Endodermal cell (in vitro differentiated cells): ENCODE measurements at places on chromosomes 11 and 22. TPM values are rescaled to one million over a fixed set of nuclear protein-coding genes. Genes with fewer than 3 reads are reported as not detected.

- DNase-seq: no peak
Observed at GRCh38 chr11:112334381-112334780, 73.7 kb upstream of the PLET1 start.

GRCh38 chr22:18968011-18968749, 32.1 kb upstream of the PRODH start:
- peak; percentile 91 for DNase-seq

YPEL1 gene
- total RNA-seq: 9.3 and 13.4 TPM in 2 replicates

GRCh38 chr22:46030231-46030880, 53.4 kb upstream of the WNT7B start:
- DNase-seq: peak; percentile 38

DNA sequence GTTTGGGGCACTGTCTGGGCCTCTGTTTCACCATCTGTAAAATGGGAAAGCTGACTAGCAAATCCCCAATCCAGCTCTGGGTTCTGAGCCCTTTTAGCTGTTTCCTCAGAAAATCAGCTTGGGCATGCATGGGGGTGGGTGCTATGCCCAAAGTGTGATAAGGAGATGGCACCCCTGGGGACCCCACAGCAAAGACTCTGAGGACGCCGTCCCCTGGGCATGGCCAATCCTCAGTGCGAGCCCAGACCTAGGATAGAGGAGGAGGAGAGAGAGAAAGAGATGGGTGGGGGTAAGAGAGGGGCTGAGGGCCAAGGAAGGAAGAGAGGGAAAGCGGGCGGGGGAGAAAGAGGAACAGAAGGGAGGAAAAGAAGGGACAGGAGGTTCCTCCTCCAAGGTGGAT, 31.8 kb downstream of the TPBGL start:
- DNase-seq: peak; percentile 35

DNA sequence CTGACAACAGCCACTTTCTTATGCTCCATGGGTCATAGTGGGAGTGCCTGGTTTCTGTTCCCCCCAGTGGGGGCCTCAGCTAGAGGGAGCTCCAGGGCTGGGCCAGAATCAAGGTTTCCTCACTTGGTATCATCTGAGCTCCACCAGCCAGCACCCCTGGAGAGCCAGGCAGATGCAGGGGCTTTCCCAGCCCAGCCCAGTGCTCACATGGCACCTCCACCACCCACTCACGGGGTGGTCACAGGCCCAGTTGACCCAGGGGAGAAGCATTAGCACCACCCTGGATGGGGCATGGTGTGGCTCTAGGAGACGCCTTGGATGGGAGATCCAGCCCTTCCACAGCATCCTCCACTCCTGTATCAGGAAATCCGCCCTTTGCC, 24.1 kb upstream of the WNT7B start:
- no peak for DNase-seq

DNA sequence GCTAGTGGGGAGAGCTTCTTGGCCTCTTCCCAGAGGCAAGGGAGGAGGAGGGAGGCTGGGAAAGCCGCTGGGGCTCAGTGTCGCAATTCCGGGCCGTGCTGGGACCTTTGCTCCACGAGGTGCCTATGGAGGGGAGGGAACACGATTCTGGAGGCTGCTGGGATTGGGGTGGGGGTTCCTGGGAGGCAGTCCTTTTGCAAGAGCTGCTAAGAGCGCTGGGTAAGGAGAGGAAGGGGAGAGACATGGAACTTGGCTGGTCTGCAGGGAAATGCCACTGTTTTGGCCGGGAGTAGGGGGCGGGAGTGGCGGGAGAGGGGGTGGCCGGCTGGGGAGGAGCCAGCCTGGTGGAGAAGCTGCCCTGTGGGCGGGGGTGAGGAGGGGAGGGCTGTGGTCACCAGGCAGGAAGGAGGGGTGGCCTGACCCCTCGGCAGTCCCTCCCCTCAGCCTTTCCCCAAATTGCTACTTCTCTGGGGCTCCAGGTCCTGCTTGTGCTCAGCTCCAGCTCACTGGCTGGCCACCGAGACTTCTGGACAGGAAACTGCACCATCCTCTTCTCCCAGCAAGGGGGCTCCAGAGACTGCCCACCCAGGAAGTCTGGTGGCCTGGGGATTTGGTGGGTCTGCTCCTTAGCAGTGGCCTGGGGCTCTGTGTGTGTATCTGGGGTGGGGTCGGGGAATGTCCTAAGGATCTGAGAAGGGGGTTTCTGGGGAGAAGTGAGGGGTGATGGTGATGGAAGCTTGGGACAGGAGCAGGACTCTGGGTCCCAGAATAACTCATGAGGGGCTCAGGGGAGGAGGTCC, at the start of gene NR1H3:
Gene NR1H3, plus strand, starts transcription at position 480 of the 800 bp plus-strand sequence. CDS start 1,221 bp downstream, outside the sequence.
- DNase-seq: peak; percentile 94

CECR2 gene
- 98.9 to 107 TPM (median 104 TPM) in 3 replicates for total RNA-seq

DNA sequence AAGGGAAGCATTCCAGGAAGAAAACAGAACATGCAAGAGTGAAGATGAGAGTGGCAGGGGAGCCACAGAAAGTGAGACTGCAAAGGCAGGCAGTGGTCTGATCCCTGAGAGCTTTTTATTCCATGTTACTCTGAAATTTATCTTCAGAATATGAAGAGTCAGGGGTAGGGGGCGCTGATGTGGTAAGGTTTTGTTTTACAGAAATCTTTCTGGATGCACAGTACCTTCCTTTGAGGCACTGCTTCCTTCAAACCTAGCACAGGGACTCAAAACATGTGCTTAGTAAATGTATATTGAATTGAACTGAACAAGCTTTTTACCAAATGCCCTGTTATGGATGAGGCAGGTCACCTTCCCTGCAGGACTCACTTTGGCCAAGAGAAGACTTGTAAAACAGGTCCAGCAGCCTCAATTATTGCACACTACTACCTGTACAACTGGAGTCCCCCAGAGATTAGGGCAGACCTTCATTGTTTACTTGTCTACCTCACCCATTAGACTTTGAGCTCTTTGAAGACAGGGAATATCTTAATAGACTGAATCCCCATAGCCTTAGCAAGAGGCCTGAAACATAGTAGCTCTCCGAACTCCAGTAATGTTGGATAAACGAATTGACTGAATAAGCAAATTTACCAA, 2.2 kb downstream of the PAK1 start:
- peak; percentile 77 for DNase-seq

- DNase-seq: no peak
Observed at GRCh38 chr11:102719620-102720277, 5.0 kb downstream of the MMP8 start.

GRCh38 chr22:49956418-49956770, 4.2 kb upstream of the PIM3 start:
- DNase-seq: peak; percentile 30

GRCh38 chr22:30856741-30857502, 111.7 kb downstream of the MORC2 start:
- no peak for DNase-seq

SLC25A18 gene
- total RNA-seq: 3.0 to 6.9 TPM (median 5.8 TPM) in 3 replicates

SLC22A12 gene
- total RNA-seq: not detected in 2 replicates

SLC36A4 gene
- total RNA-seq: 27.0 and 31.7 TPM in 2 replicates

CNIH2 gene
- total RNA-seq: 2.5 to 3.8 TPM (median 3.7 TPM) in 3 replicates

TRIM66 gene
- 4.3 to 5.0 TPM (median 4.9 TPM) in 3 replicates for total RNA-seq

- peak; percentile 45 for DNase-seq
Observed at GRCh38 chr11:95545116-95545875, 244.3 kb downstream of the FAM76B start.

HTR3A gene
- not detected in 3 replicates for total RNA-seq

DNA sequence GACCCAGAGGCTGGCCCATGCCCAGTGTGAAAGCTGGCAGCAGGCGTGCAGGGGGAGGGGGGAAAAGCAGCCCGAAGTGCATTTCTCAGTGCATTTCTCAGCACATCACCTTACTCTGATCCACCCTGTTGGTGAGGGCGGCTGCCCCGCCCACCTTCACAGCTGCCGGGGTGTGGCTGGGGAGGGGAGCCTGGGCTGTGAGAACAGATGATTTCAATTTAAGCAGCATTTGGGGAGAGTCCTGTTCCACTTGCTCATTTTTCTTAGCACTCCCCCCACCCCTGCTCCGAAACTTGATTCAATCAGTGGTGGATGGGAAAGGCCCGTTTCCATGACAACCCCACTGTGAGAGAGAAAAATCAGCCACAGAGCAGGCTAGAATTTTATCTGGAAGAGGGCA, 84.8 kb downstream of the SNX19 start:
- peak; percentile 62 for DNase-seq

EHF gene
- 0.18 and 0.22 TPM in 2 replicates for total RNA-seq

MYEOV gene
- 0.32 to 0.47 TPM in 2 of 3 replicates, not detected in the other for total RNA-seq

CDC42EP2 gene
- 0.80 to 5.9 TPM (median 3.3 TPM) in 3 replicates for total RNA-seq

DNA sequence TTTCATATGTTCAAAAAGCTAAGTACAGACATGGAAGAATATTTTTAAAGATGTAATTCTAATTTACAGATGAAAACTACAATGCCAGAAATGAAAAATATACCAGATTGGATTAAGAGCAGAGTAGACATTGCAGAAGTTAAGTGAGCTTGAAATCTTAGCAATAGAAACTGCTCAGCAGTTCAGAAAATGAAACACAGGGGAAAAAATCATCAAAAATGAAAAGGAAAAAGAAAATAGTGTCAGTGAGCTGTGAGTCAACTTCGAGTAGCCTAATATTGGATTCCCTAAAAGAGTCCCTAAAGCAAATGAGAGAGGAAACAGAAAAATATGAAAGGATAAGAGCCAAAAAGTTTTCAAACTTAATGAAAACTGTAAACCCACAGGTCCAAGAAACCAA, 25.8 kb upstream of the IL10RA start:
- no peak for DNase-seq

HEPACAM gene
- not detected in 3 replicates for total RNA-seq

GRCh38 chr22:19820880-19821522, 33.7 kb downstream of the GNB1L start:
- DNase-seq: peak; percentile 54

DNA sequence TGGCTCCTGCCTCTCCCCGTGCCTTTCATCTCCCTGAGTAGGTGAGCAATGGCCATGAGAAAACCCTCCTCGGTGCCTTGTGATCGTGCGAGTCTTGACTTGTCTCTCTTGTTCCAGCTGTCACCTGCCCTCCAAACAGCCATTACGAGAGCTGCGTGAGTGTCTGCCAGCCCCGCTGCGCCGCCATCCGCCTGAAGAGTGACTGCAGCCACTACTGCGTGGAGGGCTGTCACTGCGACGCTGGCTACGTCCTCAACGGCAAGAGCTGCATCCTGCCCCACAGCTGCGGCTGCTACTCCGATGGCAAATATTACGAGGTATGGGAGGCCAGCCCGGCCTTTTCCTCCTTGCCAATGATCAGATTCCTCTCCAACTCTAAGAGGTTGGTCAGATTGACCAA, 51.7 kb downstream of the TECTA start:
- DNase-seq: peak; percentile 49

MOV10L1 gene
- not detected in 3 replicates for total RNA-seq
